ENCODE measurements at places on chromosomes 3 and 15.

- DNase-seq = no peak
Measured at GRCh38 chr3:31295150-31295765, 237.5 kb upstream of the STT3B start.

- no peak for DNase-seq
Measured at GRCh38 chr15:63210151-63211091, 21.0 kb downstream of the RAB8B start.

- DNase-seq = no peak
Measured at GRCh38 chr3:71530903-71531530, 52.5 kb downstream of the FOXP1 start.

DNA sequence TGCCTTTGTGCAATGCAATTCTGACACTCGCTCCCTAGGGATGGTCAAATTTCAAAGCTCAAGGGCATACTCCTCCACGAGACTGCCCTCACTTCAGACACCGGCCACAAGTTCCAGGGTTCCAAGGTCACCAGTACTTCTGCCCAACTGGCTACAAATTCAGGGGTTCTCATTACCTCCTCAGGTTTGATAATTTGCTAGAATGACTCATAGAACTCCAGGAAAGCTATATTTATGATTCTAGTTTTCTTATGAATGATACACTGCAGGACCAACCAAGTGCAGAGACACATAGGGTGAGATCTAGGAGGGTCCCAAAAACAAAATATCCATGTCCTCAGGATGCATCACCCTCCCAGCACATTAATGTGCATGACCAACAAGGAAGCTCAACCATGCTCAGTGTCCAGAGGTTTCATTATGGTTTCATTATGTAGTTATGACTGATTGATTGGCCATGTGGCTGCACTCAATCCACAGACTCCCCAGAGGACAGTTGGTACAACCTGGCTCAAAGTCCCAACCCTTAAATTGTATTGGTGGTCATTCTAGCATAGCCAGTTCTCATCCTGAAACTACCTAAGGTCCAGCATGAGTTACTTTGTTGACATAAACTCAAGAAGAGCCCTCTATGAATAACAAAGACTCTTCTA is 170.4 kb upstream of the LRRN1 start:
- DNase-seq = no peak

GRCh38 chr3:37247398-37248114 is 73.2 kb upstream of the LRRFIP2 start:
- DNase-seq = no peak

GRCh38 chr15:48785195-48785594 is 25.7 kb downstream of the CEP152 start:
- no peak for DNase-seq

- no peak for DNase-seq
Measured at GRCh38 chr3:122356402-122356801, 26.6 kb downstream of the MIX23 start.

DNA sequence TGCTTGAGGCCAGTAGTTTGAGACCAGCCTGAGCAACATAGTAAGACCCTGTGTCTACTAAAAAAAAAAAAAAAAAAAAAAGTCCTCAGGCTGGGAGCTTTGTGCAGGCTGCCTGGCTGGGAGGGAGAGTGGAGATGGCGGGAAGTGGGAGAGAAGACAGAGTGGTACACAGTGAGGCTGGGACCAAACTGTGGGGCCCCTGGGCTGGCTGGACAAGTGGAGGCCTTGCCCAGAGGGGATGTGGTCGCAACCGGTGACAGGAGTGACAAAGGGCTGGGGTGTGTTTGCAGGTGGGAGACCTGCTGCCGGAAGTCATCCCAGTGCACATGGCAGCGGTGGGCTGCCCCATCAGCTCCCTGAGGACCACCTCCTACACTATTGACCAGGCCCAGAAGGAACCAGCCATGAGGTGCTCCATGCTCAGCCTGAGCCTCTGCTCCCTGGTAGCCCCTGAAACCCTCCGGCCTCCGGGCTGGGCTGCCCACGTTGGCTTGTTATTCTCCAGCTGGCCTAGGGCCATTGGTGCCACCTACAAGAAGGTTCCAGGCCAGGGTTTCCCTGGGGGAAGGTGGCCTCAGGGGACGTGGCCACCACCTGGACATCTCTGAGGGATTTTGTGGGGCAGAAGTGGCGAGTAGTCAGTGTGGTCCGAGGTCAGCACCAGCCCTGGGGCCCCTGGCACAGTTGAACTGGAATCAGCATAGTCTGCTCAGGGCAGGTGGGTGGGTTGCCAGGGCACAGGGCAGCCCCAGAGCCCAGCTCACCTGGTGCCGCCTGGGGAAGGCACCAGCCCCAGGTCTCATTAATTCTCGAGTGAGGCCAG is 22.7 kb downstream of the ACAA1 start:
- DNase-seq = no peak

DNA sequence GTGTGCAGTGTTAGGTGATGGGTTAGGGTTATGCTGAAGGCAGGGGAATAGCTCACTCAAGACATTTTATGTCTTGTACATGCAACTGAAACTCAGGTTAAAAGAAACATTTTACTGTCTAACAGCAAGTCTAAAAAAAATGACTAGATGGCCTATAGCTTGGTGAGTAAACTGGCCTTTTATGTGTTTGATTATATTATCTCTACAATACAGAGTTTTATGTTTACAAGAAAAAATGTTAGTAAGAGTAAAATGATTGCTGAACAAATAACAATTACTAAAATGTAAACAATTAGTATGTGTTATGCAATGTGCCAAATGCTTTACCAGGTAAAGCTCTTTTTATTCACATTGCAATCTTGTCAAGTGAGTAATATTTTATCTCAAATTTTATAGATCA is 1039.6 kb downstream of the ROBO2 start:
- DNase-seq = no peak

DNA sequence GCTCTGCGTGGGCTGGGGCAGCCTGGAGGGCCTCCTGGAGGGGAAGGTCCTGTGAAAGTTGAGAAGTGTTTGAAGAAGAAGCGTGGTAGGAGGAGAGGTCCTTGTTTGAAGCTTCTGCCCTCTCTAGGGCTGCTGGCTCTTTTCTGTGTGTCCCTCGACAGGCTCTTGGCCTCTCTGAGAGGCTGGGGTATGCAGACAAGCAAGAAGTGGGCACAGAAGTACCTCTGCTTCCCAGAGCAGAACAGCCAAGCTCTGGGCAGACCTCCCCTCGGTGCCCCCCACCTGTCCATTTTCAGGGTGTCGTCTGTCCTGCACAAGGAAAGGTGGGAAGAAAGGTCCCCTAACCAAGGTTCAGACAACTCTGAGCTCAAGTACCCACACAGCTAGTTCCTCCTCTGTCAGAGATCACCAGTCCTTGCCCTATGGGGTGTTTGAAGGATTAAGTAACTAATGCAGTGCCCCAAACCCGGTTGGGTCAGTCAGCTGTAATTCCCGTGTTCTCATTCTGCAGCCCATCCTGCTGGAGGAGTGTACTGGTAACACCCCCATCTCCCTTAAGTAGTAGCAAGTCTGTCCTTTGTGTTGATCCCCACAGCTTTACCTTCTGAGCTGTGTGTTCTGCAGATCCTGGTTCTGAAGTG is 6.3 kb downstream of the CSK start:
- DNase-seq = no peak

- DNase-seq = no peak
Measured at GRCh38 chr3:57163751-57164150, 1.4 kb downstream of the IL17RD start.

DNA sequence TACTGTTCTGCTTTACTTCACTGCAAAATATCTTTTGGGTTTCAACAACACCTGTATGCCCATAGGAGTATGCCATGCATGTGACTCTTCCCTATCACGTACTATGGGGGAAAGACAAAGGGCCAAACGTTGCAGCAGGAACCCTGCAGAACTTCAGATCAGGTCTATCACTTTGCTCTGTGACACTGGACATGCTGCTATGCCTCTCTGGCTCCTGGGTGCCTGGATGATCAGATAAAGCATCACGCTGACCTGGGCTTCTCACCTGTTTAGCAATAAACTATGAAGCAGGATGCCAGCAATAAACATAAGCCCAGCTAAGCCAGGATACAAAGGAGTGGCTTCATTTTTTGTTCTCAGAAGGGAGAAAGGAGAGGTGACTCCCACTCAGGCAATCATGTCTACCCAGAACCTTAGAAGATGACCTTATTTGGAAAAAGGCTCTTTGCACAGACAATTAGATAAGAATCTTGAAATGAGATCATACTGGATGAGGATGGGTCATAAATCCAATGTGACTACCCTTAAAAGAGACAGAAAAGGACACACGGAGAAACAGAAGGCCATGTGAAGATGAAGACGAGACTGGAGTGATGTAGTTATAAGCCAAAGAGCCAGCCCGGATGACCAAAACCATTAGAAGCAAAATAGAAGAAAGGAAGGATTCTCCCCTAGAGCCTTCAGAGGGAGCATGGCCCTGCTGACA is 19.3 kb downstream of the POMGNT2 start:
- no peak for DNase-seq
